ENCODE measurements at places on chromosomes 6 and 20. TPM values are rescaled to one million over a fixed set of nuclear protein-coding genes. Genes with fewer than 3 reads are reported as not detected.

TAB2 gene
- 22.3 TPM for total RNA-seq

RAB23 gene
- 40.6 TPM for total RNA-seq

TGM3 gene
- total RNA-seq, result not detected

KIF16B gene
- 9.2 TPM for total RNA-seq

POPDC3 gene
- total RNA-seq, result 13.8 TPM

WASF1 gene
- 4.6 TPM for total RNA-seq

CRISP3 gene
- not detected for total RNA-seq

PNPLA1 gene
- not detected for total RNA-seq

ZSCAN23 gene
- 0.53 TPM for total RNA-seq
